ENCODE measurements at places on chromosomes 3 and 15.

GRCh38 chr3:170802164-170803151 lies 67.5 kb downstream of the RPL22L1 start:
- DNase-seq: no peak

- no peak for DNase-seq
Observed at GRCh38 chr3:25589104-25589782, 75.5 kb downstream of the TOP2B start.

GRCh38 chr3:169186596-169186995 lies 476.9 kb downstream of the MECOM start:
- DNase-seq: no peak

GRCh38 chr15:48400086-48400485 lies 68.9 kb downstream of the DUT start:
- no peak for DNase-seq

DNA sequence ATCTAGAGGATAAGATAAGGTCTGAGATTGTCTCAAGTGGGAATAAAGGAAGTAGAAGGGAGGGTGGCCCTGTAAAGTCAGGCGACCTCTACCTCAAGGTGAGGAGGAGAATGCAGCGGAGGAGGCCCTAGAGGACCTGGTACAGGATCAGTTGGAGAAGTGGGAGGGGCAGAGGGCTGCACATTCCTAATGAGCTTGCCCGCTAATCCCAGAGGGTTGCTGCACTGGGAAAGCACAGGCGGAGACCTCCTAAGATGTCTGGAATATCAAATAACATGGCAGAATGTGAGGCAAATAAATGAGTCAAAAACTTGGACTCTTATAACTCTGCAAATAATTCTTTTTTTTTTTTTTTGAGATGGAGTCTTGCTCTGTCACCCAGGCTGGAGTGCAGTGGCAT lies 30.2 kb upstream of the VPS8 start:
- DNase-seq: no peak

GRCh38 chr3:189567766-189568420 lies 63.3 kb upstream of the TP63 start:
- DNase-seq: no peak

DNA sequence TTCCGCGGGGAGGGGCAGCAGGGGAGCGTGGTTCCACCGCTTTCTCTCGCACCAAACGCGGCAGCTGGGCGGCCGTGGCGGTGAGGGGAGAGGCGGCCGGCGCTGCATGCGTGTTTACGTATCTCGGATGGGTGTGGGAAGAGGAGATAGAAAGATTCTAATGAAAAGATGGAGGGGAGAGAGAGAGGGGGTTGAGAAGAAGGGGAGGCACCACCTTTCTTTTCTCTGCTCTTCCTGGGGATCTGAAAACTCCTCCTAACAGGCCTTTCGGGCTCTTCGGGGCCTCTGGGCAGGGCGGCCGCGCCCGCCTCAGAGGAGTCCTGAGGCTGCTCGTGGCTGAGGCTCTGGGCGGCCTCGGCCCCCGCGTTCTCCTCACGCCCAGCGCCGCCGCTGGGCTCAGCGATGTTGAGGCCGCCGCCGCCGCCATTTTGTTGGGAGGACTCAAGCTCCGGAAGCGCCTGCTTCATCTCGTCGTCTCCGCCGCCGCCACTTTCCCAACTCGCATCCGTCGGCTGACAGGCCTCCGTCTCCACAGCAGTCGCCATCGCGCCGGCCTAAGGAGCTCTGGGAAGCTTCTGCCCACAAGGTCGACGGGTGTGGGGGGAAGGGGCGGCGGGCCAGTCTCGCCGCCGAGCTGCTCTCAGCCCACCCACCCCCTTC lies 473 bp downstream of the TASOR start:
- peak; percentile 50 for DNase-seq

GRCh38 chr3:46862369-46863025 lies 747 bp downstream of the MYL3 start:
- no peak for DNase-seq
